ENCODE measurements at places on chromosomes 7 and 10. TPM values are rescaled to one million over a fixed set of nuclear protein-coding genes. Genes with fewer than 3 reads are reported as not detected.

The GDF10 gene
- not detected for total RNA-seq

The ZNF716 gene
- 0.09 TPM for total RNA-seq

The FRAT1 gene
- total RNA-seq = 3.6 TPM

The AMZ1 gene
- total RNA-seq = 0.76 TPM

The NUDCD3 gene
- total RNA-seq = 54.2 TPM

The PRSS37 gene
- total RNA-seq = 0.17 TPM

The GRID2IP gene
- 0.19 TPM for total RNA-seq

The TFAM gene
- 26.6 TPM for total RNA-seq

The CPEB3 gene
- 3.3 TPM for total RNA-seq

The EBLN1 gene
- not detected for total RNA-seq

The NUTM2E gene
- 0.23 TPM for total RNA-seq

The SLC35B4 gene
- 16.8 TPM for total RNA-seq

The PNLIPRP3 gene
- total RNA-seq = 0.22 TPM

The GIMAP6 gene
- 1.0 TPM for total RNA-seq

The RGR gene
- 1.4 TPM for total RNA-seq

The SPDYE2 gene
- total RNA-seq = not detected

The PSAP gene
- total RNA-seq = 3,584 TPM

The HTR5A gene
- total RNA-seq = 0.19 TPM
